NCI-H1930 (cell line): ENCODE measurements at places on chromosomes 1 and 21.

DNA sequence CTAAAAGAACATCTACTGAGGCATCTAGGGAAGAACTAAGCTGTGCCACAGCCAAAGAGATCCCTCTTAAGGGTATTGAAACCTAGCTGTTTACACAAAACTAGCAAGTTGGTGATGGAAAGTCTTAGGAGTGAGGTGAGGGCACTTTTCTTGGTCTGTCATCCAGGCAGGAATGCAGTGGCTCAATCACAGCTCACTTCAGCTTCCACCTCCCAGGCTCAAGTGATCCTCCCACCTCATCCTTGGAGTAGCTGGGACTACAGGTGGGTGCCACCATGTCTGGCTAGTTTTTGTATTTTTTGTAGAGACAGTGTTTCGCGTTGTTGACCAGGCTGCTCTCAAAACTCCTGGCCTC is 2.4 kb downstream of the PLEKHO1 start:
- no peak for DNase-seq

- DNase-seq, result no peak
These were observed 14.6 kb downstream of the PIGP start for GRCh38 chr21:37058261-37058660.

DNA sequence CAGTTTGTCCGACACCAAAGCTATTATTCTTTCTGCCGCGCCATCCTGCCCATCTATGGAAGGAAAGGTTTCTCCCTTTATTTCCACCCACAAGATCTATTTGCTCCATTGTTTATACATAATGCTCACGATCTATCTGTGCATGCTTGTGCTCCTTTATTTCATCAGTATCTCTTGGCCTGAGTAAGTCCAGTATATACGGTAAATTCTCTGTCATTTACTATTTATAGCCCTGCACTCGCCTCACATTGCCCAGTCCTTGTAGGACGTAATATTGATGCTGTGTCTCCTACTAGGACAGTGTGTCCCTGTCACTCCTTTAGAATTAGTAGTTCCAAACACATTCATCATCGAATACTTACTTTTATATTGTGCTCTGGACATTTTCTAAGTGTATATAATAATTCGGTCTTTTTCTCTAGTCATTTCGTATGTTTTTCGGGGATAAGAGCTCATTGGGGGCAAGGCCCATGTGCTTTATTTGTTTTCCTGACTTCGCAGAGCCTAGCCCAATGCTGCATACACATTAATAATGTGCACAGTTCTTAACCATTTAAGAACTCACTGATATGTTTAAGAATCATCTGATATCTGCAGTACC is 3.1 kb upstream of the NID1 start:
- no peak for DNase-seq

DNA sequence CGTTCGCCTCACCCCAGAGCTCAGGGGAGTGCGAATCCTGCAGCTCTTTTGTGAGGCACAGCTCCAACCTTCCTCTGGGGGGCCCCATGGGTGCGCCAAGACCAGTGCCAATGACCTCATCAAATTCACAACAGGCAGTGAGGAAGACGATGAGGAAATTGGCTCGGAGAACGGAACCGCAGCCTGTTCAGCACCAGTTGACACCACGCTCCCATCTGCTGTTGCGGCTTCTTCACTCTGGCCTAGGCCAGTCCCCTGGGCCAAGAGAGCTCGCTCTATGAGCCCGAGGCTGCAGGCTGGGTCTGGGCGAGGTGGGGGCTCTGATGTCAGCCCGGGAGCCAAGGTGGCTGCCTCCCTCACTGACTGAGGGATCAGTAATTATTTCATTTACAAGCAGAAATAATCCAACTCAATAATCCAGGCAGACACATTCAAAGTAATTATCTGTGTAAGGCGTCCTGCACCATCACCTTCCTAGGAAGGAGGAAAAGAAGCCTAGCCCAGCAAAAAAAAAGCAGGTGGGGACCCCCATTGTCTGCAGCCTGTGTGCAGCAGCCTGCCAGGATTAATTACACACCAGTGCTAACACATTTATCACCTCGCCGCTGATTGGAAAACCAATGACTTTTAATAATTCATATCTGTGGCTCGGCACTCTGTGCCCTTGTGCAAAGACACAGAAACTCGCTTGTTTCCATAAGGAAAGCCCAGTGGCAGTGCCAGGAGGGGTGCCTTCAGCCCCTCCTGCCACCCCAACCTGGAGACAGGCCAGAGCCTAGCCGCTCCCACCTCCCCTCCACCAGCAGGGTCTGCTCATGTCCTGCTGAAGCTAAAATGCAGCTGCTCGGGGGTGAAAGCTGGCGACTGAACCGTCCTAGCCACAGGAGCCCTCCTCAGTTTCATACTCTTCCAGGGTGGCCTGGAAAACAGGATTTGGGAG is 1.9 kb downstream of the PLEKHA6 start:
- DNase-seq, result no peak

DNA sequence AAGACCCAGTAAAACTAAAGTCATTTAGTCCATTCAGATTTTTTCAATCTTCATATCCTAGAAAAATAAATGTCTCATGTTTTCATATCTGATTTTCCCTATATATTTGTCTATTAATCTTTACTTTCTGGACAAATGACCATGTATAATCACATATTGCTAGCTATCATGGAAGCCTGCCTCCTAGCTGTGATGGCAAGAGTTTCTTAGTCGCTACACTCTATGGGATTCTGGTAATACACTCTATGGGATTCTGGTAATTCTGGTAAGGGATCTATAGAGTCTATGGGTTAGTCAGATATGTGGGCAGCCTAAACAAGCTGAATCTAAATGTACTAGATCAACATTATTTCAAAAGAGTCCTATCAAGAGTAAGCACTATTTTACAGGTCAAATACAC is 198.7 kb upstream of the LHX8 start:
- DNase-seq, result no peak

DNA sequence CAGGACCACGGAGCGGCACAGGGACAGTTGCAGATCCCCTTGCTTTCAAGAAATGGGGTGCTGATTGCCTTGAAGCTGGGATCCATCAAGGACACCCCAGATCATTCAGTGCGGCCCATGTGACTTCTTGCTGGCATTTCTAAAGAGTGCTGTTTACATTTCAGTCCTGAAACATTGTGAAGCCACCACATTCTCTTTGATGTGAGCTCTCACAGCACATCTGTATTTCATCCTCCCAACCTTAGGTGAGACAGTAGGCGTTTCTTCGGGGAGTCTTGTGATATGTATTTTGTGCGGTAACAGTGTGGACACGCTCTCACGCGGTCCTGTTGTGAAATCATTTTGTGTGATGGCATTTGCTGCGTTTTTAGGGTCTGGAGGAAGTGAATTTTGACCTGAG is 57.2 kb downstream of the CACHD1 start:
- no peak for DNase-seq
